ENCODE measurements at places on chromosomes 1 and 21.

DNA sequence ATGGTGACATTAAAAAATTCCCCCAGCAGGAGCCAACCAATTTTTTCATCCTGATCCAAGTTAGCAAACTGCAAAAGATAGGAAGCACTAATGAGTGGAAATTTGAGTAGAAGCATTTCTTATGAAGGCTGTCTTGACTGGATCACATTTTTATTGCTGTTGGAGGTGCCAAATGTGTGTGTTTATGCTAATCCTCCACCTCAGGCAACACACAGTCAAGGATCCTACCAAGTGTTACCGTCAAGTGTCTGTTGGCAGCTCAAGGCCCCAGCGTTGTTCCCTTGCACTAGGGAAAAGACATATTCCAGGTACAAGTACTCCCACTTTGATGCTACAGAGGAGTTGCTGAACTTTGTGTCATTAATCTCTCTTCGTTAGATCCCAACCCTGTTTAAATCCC lies 18.3 kb downstream of the METTL18 start:
- no peak for DNase-seq

DNA sequence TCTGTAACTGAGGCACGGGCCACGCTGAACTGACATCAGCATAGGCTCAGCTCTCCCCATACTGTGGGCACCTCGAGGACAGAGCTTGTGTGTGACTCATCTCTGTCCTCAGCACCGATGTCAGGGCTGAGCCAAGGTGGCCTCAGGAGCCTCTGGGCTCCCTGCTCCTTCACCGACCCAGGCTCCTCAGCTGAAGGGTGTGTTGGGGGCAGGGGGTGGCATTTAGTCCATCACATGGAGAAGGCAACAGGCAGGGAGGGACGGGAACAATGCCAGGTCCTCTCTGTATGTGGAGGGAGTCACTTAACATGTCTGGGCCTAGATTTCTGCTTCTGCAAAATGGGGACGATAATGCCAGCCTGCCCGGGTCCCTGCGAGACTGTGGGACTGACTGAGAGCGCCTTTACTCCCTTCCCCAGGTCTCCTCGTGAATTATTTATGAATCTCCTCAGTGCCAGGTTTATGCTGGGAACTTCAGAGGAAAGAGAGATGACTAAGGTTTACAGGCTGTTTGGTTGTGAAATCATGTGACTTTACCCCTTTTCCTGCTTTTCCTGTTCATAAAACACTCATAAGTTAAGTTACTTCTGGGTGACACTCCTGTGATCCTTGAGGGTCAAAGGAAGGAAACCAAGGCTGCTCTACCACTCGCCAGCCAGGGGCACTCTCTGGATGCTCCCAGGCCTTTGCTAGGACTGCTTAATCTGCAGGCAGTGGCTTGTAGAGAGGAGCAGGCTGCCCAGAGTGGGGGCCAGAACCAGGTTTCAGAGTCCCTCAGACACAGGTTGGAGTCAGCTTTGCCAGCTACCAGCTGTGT lies 16.2 kb downstream of the TTC39A start:
- no peak for DNase-seq

DNA sequence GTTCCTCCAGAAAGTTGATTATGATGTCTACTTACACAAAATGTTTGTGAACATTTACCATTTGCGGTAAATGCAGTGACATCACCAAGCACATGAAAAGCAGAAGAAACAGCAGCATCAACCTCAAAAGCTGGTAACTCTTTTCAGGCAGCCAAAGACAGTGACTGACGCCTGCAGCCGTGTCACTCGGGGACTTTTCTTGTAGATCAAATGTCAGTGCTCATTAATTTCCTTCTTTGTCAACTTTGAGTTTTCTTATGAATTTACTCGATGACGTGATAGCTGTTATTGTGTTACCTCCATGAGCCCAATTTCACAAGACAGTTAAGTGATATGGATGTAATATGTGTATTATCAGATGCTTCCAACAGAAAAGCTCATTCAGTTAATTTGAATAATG lies 92.5 kb downstream of the RIPK4 start:
- peak; percentile 17 for DNase-seq

- peak; percentile 65 for DNase-seq
These were observed 7.5 kb downstream of the MYOC start for GRCh38 chr1:171644805-171645483.

- no peak for DNase-seq
These were observed 2.7 kb downstream of the AMPD2 start for GRCh38 chr1:109622137-109622892.

DNA sequence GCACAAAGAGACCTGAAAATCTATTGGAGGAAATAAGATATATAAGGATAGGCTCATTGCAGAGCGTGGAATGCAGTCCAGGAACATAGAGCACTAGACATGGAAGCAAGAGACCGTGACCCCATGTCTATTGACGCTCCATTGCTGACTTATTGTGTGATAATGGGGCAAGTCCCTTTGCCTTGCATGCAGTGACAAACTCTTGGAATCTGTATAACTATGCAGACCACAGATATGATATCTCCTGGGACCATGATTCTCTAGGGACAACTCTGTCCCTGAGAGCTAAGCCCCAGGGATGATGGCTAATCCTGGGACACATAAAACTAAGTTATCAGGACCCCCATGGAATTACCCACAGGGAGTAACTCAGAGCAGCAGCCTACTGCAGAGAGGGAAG lies 73.1 kb upstream of the PRDX6 start:
- no peak for DNase-seq

- DNase-seq, result no peak
These were observed 59.8 kb upstream of the CSF1 start for GRCh38 chr1:109850827-109851226.

DNA sequence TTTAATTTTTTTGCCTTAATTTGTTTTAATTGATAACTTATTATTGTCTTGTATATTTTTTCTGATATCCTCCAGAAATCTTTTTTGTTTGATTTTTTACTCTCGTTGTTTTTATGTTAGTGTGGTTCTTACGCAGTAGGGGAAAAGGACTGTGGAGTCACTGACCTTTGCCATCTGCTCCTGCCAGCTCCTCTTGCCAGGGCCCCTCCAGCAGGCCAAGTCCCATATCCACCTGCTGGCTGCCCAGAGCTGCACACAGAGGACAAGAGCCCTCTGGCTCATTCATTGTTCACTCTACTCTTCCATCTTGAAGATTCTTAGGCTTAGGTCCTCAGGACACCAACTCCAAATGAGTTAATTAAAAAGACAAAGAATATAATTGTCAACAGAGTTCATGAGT lies 316.4 kb upstream of the DUSP10 start:
- DNase-seq, result no peak

DNA sequence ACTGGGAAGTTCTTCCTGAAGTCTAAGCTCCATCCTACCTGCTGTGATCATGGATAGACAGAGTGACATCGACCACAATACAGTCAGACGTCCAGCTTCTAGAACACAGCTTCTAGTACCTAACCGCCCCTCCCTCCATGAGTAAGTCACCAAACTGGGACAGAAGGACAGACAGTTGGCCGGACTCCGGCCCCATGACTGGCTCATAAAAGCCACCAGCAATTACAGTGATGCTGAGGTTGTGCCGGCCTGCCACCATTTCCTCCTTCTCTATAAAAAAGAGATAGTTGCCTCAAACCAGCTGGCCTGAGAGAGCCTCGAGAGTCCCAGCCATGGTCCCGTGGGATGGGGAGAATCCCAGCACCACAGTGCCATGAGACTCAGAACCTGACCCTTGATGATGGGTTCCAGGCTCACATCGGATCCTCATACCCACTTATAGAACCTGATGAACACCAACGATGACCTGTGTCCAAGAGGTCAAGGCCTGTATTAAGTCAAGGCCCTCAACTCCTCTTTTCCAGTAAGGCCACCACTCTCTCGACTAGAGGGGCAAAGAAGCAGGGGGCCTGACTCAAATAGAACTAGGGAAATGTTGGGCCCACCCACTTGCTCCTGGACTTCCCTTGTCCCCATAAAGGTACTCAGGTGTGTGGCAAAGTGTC lies 3.4 kb downstream of the MEF2D start:
- DNase-seq, result peak; percentile 46

GRCh38 chr1:1921459-1921862 lies 2.4 kb upstream of the TMEM52 start:
- DNase-seq, result no peak

GRCh38 chr1:11842154-11843041 lies 5.2 kb downstream of the NPPA start:
- DNase-seq, result peak; percentile 58

GRCh38 chr1:60622486-60622885 lies 459.9 kb upstream of the NFIA start:
- DNase-seq, result no peak

DNA sequence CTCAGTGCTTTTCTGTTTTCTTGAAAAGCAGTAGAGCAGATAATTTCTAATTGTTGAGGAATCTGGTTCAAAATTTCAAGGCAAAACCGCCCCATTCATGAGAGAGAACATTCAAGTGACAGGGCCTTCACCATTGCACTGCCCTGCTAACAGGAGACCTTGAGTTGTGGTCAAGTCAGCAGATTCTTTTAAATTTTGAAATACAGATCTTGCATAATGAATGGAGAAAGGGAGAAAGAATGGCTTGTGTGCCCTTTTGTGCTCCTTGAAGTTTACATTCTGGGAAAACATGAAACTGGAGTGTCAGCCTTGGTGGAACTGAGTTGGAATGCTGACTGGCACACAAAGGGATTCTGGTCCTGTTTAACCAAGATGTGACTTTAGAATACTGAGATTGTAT lies 164.5 kb upstream of the UBE2U start:
- no peak for DNase-seq

GRCh38 chr1:91555821-91556531 lies 55.3 kb downstream of the CDC7 start:
- peak; percentile 10 for DNase-seq

DNA sequence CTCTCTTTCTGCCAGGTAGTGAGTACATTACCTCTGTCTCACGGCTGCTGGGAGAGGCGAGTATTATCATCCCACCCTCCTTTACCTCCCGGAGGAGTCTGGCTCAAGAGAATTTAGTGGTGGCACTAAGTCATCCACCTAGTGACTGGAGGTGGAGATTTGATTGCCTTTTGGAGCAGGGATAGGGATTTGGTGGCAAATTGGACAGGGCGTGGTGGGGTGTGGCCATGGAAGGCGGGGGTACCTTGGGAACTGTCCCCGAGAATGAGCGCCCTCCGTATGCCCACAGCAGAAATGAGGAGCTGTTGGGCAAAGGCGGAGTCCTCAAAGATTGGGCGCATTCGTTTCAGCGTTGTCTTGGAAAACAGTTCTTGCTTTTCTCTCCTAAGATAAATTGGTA lies 32.1 kb upstream of the HMGN1 start:
- no peak for DNase-seq

Data from inflammatory macrophage treated with lipopolysaccharide for 4 hours (primary cell).